ENCODE measurements at places on chromosomes 12 and 14. TPM values are rescaled to one million over a fixed set of nuclear protein-coding genes. Genes with fewer than 3 reads are reported as not detected.
A peak's percentile ranks its signal among the peaks of the same experiment; 100 is the strongest.

The LUM gene
- total RNA-seq, result 4,507 TPM

- no peak for DNase-seq
These were observed 161.3 kb upstream of the TMCC3 start for GRCh38 chr12:94811611-94812010.

DNA sequence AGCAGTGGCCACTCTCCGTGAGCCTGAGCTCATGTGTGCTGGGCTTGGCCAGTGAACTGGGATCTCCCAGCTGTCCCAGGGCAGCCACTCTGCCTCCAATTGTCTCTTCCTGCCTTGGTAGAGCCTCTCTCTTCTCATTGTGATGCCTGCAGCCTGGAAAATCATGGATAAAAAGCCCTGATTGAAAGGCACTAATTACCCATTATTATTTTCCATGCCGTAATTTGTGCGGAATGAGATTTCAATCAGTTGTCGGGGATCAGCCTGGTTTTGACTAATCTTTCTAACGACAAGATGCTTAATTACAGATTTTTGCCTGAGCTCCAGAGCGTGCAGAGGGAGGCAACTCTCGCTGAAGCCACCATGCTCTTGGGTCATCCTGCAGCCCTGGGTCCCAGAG, 52.7 kb downstream of the ESRRB start:
- no peak for DNase-seq

DNA sequence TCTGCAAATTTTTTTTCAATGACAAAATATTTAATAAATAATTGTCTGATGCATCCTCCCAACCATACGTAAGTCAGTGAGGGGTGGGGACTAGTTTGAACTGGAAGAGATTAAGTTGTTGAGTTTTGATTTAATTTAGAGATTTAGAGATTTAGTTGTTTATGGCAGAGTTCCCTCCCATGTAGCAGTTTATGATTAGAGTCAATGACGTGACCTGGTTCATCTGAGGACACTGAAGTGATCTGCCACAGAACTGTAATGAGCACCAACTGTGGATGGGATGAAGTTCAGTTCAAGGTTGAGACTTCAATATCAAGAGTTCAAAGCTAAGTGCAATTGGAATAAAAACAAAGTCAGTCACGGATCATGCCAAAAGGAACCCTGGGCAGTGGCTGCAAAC, 609.3 kb downstream of the NOVA1 start:
- DNase-seq, result no peak

- no peak for DNase-seq
These were observed 12.3 kb upstream of the CALM1 start for GRCh38 chr14:90384543-90384911.

DNA sequence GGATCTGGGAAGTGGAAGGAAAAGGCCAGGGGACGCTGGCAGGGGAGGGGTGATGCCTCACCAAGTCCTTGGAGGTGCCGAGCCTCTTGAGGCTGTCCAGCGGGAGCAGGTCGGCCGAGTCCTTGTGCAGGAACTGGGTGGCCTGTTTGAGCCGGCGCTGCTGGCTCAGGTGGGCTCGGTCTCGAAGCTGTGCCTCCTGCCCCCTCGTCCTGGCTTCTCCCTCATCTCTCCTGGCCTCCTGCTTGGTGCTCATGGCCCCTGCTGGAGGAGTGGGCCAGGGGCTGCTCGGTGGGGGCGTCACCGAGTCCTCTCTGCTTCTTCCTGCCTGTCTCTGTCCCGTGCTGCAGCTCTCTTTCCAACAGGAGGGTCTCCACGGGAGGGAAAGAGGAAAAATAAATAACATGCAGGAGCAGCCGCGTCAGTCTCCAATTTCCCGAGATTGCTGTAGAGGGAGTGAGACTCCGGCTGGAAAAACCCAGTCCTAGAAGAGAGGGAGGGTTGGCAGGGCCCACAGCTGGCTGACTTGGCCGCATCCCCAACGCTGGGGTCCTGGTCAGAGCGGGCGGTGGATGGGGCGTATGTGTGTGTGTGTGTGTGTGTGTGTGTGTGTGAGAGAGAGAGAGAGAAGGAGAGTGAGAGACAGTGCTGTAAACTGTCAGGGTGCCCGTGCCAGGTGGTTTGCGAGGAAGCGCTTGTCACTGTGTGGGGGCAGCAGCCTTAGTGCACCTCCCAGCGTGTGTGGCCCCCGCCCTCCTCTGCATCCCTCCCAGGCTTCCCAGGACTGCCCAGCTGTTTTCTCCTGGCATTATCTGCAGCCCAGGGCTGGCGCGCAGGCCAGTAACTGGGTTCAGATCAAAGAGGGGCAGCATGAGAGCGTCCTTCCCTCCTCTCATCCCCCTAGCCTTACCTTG, at the start of gene NRIP2:
TSS of gene NRIP2 (minus strand) at position 455 of the 911 bp plus-strand sequence. CDS start at position 403, 52 bp downstream.
- DNase-seq, result peak; percentile 81

- no peak for DNase-seq
These were observed 78.0 kb upstream of the MDM1 start for GRCh38 chr12:68410018-68410660.

Data from umbilical cord (tissue), 2 donors.